NCI-H2081 treated with DMSO at 0.1 percent for 48 hours (cell line): ENCODE measurements at places on chromosomes 6 and 20.
A peak's percentile ranks its signal among the peaks of the same experiment; 100 is the strongest.

GRCh38 chr6:113854531-113855499 is 2.3 kb upstream of the MARCKS start:
- DNase-seq: peak; percentile 58

DNA sequence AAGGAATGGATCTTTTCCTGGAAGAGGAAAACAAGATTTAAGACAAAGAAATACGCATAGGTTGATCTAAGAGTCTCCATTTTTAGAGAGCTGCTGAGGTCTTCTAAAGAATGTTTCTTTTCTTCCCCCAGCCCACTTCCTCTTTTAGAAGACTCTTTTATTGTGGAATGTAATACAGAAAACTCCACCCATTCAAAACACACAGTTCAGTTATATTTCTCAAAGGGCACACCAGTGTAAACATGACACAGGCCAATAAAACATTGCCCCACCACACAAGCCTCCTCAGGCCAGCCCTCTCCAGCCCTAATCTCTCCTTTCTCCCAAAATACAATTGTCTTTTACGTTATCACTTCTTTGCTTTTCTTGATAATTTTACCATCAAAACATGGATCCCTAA is 42.8 kb downstream of the SLC35B3 start:
- DNase-seq: no peak

- no peak for DNase-seq
Measured at GRCh38 chr6:108782179-108783041, 65.8 kb upstream of the ARMC2 start.

DNA sequence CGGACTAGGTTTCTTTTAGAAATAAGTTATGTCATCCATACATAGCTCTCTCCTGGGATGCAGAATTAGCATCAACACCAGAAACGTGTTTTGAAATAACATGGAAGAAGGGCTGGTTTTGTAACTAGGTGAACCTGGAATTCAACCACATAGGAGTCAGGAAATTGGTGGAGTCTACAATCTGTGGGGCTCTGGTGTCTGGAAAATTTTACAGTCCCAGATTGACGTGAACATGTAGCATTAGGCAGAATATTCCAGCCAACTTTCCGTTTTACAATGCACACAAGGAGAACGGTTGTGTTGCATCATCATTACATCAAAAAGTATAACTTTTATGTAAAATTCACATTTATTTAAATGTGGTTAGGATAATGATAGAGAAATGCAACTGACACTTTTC is 1.9 kb downstream of the KCNQ5 start:
- DNase-seq: no peak

DNA sequence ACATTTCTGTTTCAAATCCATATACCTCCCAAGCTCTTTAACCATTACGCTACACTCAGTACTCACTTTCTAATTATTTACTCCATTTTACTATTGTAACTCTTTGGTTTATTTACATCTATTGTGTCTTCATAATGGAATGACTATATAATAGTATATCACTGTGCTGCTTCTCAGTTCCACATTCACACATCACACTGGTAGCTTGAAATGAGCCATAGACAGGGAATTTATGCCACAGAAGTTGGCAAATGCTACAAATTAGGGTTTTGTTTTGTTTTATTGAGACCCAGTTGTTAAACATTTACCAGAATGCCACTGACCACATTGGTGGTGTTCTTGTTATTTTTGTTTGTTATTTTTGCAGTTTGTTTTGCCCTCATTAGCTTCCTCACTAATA is 213.9 kb downstream of the KCNQ5 start:
- DNase-seq: no peak

DNA sequence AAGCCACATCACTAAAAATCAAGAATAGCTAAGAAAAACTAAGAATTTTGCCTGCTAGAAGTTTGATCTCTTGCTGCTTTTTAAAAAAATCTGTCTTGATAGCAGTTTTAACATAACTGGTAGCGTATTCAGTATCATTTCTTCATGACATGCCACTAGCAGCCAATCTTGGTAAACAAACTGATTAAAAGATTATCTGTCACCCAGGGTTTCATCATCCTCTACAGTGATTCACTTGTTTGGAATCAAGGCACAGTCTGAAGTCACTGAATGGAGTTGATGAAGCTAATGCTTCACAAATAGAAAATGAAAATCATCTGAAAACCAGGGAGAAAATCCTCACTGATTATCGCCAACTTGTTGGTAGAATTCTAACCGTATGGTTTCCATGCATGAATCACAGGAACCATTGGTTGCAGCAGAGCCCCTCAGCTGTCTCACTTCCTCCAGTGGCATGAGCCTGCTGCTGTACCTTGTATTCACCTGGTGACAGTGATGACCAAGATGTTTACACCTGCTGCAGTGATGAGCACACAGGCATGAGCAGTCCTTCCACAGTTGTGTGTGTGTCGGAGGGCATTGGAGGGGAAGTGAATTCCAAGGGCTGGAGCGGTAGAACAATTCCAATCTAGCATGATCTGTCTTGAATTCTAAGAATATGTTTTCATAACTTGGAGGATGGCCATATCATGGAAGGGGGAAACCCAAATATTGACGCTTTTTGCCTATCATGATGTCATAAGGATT is 275.0 kb downstream of the KHDC1L start:
- DNase-seq: no peak

- DNase-seq: no peak
Measured at GRCh38 chr20:46308258-46309157, at the start of gene CDH22. Gene CDH22, minus strand, starts transcription at chr20:46308498. Its CDS starts 57,204 bp downstream, at chr20:46251294.

DNA sequence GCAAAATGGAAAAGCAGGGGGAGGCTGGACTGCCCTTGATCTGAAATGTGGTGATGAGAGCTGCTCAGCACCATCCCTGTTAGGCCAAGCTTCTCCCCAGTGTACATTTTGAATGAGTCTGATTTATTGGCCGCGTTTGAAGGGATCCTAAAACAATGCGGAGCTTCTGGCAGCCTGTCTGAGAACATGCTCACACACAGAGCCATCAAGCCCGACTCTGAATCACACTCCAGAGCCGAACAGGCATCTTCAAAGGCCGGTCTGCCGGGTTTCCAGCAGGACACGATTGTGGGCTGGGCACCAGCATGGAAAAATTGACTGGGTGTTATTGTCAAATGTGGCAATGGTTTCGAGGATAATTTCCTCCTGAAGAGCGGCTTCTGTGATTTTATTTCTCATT is 235.9 kb downstream of the TFAP2C start:
- no peak for DNase-seq
